ENCODE measurements at places on chromosomes 12 and 14.
A peak's percentile ranks its signal among the peaks of the same experiment; 100 is the strongest.

GRCh38 chr14:88791629-88792472 lies 902 bp downstream of the EML5 start:
- DNase-seq = no peak

DNA sequence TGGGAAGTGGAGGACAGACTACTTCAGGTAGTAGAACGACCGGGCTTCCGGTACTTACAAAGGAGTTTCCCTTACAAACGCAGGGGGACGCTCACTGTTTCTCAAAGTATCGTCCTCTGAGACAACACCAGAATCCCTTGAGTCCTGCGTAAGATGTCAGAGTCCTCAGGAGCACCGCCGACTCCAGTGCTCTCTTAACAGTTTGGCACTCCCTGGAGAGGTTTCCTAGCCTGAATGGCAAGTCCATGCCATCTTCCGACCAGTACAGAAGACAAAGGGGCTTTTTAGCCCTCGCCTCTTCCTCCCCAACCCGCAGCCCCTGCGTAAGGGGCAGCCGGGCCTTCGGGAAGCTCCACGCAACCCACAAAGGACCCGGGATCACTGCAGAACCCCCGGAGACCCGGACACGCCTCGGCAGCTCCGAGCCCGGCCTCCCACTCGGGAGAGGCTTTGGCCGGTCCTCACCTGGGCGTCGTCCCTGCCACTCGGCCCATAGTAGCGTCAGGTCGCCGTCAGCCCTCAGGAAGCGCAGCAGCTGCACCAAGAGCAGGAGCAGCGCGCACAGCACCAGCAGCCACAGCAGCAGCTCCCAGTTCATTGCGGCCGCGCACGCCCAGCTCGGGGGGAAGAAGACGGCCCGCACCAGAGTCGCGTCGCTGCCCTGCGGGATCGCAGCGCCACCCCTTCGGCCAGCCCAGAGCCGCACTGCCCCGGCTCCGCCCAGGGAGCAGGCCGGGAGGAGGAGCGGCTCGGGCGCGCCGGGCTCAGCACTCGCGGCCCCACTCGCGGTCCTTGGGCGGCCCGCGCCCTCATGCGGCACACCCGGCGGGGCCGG lies at the start of gene DHRS7:
Gene DHRS7, minus strand, starts transcription at position 687 of the 835 bp plus-strand sequence. Its CDS starts 89 bp downstream, at position 598.
- DNase-seq = peak; percentile 71

DNA sequence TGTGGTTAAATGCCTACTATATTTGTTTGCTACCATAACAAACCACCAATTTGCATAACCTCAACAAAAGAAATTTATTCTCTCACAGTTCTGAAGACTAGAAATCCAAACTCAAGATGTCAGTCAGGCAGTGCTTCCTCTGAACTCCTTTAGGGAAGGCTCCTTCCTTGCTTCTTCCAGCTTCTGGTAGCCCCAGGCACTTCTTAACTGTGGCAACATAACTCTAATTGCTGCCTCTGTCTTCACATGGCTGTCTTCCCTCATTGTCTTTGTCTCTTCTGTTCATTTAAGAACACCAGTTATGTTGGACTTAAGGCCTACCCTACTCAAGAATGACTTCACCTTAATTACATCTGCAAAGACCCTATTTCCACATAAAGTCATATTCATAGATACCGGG lies 206.9 kb downstream of the SYT1 start:
- DNase-seq = no peak

- no peak for DNase-seq
Observed at GRCh38 chr12:41507286-41507685, 319.2 kb downstream of the PDZRN4 start.

DNA sequence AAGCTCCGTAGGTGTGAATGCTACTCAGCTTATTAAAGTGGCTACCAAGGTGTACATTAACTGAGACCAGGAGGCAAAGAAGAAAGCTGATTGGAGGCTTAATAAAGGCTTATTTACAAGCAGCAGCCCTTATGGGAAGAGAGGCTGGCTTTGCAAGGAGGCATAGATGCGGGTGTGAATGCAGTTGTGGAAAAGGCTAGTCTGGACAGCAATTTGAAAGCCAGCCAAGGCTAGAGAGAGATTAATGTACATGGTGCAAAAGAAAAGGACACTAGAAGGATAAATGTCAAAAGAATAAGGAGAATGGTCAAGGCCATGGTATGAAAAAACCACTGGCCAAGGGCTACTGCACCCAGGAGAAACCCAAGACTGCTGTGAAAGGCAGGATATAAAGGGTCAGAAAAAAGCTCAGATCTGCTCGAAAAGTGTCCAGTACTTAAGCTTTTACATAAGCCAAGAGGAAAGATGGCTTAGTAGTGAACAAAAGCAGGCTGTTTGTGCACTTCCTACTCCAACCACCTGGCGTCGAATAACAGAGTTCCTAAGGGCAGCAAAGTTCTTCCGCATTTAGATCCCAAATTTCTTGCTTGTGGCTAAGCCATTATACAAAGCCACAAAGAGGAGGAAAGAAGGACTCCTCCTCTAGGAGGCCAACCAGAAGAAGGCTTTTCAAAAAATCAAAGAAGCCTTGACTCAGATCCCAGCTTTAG lies 24.0 kb downstream of the KLRK1 start:
- peak; percentile 18 for DNase-seq

- DNase-seq = no peak
Observed at GRCh38 chr14:103366741-103367140, 18.5 kb upstream of the MARK3 start.

- DNase-seq = no peak
Observed at GRCh38 chr12:2997989-2998670, 38.9 kb downstream of the TEAD4 start.

DNA sequence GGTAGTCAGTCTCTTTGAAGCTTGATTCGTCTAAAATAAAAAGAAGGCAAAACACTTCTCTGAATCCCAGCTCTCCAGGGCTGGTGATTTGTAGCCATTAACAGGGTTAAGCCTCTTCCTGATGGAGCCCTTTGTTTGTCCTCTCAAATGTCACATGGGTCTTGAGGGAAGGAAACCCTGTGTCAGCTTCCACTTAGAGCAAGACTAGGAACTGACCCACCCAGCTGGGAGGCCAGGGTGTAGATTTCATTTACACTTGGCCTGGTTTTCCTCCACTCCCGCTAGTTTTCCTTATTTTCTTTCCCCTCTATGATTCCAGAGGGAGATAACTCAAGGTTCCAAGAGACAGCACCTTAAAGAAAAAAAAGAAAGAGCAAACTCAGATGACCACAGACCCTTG lies 230.5 kb upstream of the EGLN3 start:
- no peak for DNase-seq

DNA sequence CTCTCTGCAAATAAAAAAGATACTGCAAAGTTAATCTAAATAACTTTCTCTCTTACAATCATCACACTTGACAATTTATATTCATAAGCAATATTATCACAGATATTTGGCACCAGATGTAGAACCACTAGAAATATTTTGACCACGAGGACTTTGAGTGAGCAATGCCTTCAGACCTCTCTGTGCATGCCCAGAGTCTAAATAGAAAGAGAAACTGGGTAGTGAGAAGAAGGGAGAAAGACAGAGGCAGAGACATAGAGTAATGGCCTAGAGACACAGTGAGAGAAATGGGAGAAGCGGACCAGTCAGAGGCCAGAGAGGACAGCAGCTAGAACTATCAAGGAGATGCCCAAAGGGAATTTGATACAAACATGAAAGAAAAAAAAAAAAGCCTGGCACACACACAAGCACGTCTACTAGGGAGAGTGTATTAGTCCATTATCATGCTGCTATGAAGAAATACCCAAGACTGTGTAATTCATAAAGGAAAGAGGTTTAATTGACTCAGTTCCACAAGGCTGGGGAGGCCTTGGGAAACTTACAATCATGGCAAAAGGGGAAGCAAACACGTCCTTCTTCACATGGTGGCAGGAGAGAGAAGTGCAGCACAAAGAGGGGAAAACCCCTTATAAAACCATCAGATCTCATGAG lies 41.1 kb downstream of the BMP4 start:
- no peak for DNase-seq

DNA sequence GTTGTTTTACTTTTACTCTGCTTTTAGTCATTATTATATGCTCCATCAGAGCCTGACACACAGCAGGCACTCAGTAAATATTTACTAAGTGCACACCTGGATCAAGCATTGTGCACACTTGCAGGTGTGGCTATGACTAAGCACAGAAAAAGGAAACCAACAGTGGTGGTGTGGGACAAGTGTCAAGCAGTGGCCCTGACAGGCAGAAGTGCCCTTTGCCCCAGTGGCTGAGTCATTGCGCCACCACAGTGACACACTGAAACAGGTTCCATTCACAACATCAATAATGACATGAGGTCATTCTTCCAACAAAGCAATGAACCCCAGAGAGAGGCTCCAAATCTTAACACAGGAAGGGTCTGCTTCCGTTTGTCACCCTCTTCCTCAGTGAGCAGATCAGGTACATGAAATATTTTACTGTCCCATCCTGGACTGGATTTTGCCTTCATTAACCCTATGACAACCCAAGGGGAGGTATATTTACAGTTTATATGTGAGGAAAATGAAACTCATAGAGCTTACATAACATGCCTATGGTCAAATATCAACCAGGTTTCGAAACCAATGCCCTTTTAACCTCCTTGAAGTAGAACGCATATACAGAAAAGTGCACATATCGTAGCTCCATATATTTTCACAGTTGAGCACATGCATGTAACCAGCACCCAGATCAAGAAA lies 82.6 kb upstream of the GTF2A1 start:
- peak; percentile 28 for DNase-seq

DNA sequence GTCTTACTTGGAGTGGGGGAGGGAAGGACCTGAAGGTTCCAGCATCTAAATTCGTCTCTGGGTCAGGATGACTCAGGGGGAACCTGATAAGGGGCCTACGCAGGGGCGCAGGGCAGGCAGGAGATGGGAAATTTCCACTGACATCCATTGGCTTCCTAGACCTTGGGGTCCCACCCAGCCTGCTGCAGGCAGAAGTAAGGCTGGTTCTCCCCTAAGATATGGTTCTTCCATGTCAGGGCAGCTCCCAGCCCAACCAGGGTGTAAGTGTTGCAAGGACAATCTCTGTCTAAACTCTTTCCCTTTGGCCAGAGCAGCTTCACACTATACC lies 2.1 kb upstream of the NDRG2 start:
- no peak for DNase-seq

- DNase-seq = no peak
Observed at GRCh38 chr12:25884024-25884919, 74.2 kb upstream of the RASSF8 start.

DNA sequence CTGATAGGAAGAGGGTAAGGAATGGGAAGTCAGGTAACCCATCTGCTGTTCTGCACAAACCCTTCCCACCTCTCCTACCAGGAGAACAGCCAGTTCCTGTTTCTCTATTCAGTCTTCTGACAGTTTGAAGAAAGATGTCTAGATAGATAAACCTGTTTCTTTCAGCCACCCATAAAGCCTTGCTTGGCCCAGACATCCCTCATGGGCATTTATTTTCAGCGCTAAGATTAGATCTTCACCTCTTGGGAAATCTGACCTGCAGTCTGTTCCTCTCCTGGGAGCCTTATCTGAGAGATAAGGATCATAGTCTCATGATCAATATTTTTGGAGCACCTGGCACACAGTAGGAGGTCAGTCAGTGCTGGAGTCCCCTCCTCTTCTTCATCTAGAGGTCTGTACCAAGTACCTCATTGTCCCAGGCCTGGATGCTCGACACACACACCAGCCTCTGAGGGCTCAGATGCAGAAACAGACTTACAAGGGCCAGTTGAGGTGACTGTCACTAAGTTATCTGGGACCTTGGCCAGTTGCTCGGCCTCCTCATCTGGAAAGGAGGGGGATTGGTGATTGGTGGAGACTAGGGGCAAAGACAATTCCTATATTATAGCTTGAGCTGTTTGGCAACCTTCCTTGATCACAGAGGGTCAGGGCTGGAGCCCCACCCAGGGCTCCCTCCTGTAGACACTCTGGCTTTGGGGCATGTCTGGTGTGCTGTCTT lies 18.2 kb downstream of the ACVRL1 start:
- DNase-seq = no peak

DNA sequence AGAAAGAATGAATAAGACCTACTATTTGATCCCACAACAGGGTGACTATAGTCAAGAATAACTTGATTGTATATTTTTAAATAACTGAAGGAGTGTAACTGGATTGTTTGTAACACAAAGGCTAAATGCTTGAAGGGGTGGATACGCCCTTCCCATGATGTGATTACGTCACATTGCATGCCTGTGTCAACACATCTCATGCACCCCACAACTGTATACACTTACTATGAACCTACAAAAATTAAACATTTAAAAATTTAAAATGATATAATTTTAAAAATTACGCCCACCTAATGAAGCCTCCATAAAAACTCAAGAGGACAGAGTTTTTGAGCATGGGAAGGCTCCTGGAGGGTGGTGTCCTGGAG lies 94.5 kb downstream of the SCARB1 start:
- DNase-seq = no peak

- no peak for DNase-seq
Observed at GRCh38 chr12:26851031-26851809, 18.2 kb upstream of the ITPR2 start.
